ENCODE measurements at places on chromosomes 11 and 22. TPM values are rescaled to one million over a fixed set of nuclear protein-coding genes. Genes with fewer than 3 reads are reported as not detected.
A peak's percentile ranks its signal among the peaks of the same experiment; 100 is the strongest.

Gene TRIM48
- not detected for polyA plus RNA-seq

Gene TTC28
- 45.8 TPM for polyA plus RNA-seq

- DNase-seq = no peak
These were observed 254.6 kb downstream of the BUD13 start for GRCh38 chr11:116518141-116518540.

DNA sequence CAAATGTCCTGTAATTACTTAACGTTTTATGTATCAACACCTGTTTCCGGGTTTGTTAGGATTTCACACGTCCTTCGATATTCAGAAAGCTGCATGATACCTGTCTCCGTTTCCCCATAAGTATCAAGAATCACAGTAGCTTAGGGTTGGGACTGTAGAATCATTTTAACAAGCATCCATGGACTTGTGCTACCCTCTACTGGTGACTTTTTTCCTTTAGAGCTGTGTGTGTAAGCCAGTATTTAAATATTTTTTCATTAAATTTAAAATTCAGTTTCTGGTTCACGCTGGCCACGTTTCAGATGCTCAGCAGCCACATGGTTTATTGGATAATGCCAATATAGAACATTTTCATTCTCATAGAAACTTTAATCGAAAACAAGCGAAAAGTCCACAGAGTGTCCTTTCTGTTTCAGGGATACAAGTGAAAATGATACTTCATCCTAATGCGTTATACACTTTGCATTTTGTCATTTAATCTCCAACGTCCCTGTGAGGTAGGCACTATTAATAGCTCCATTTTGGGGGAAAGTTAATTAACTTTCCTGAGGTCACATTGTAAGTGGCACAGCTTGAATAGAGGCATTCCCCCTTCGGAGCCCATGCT is 61.5 kb upstream of the SLC25A18 start:
- DNase-seq = peak; percentile 75

DNA sequence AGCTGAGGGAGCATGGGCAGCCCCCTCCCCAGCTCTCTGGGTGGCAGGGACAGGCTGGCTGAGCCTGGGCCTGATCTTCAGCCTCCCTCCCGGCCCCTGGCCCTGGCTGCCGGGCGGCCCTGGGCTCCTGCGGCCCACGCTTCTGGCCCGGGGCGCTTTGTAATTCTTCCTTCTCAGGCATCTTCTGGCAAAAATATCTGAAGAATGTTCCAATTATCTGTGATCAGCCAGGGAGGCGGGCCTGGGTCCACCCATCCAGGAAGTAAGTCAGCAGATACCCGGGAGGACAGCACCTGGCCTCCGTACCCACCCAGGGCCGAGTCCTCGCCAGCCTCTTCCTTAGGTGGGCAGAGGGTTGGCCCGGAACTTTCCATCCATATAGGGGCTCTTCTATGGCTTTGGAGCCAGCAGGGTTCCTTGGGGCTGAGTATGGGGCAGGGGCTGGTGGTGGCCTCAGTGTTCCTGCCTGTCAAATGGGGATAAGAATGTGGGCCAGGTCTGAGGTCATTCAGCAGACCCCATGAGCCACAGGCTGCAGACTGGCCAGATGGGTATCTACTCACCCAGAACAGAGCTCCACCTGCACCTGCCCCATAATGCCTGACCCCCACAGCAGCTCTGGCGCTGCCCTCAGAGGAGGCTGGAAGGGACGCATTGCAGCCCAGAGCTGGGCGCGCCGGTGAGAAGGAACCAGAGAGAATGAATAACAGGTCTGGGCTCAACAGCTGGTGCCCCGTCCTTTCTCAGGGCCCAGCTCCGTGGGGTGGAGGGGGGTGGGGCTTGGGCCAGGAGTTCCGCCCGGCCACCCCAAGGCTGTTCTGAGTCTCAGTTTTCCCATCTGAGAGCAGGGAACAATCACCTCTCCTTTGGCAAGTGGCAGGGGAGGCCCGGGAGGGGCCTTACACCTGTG is 16.2 kb downstream of the WNT7B start:
- no peak for DNase-seq

- no peak for DNase-seq
These were observed 26.4 kb downstream of the GRIK4 start for GRCh38 chr11:120537996-120538395.

DNA sequence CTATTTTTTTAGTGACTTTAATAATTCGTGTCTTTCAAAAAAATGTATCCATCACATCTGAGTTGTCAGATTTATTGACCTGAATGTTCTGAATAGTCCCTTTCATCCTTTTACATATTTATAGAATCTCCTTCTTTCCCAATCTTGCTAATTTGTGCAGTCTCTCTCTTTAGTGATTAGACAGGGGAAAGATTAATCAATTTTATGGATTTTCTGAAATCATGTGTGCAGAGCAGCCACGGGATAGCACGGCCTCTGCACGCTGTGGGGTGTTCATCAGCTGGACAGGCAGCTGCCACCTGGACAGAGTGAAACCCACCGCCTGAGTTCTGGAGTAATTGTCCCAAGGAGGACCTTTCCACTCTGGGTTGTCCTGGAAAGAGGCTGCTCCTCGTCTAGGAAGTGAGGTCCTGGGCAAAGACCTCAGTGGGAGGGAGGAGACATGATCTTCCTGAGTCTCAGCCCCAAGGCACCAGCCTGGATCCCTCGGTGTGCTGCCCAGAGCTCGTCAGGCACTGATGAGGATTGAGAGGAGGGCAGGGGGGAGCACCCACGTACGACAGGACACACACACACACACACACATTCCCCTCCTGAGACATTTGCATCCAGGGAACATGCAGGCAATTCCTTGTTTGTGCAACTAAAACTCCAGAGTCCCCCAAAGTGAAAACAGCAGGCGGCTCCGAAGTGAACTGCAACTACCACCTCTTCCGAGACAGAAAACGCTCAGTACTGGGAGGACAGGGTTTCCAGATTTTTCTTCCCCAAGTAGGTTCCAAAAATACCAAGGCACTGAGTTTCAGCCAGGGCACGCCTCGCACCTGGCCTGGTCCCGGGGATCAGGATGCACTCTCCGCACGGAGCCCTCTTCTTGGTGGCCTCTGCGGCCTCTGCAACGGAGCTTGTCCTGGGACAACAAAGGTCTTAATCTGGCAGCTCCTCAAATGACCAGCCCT is 22.5 kb upstream of the KRTAP5-6 start:
- no peak for DNase-seq

All from left kidney (tissue), 8 donors.